Left colon (tissue), 2 donors: ENCODE measurements at places on chromosomes 2 and 18. TPM values are rescaled to one million over a fixed set of nuclear protein-coding genes. Genes with fewer than 3 reads are reported as not detected.

The ASXL3 gene
- 1.3 TPM for total RNA-seq

- DNase-seq, result no peak
Measured at GRCh38 chr2:112343827-112344585, 68.6 kb downstream of the ZC3H6 start.

The TUBB8B gene
- 0.34 TPM for total RNA-seq

DNA sequence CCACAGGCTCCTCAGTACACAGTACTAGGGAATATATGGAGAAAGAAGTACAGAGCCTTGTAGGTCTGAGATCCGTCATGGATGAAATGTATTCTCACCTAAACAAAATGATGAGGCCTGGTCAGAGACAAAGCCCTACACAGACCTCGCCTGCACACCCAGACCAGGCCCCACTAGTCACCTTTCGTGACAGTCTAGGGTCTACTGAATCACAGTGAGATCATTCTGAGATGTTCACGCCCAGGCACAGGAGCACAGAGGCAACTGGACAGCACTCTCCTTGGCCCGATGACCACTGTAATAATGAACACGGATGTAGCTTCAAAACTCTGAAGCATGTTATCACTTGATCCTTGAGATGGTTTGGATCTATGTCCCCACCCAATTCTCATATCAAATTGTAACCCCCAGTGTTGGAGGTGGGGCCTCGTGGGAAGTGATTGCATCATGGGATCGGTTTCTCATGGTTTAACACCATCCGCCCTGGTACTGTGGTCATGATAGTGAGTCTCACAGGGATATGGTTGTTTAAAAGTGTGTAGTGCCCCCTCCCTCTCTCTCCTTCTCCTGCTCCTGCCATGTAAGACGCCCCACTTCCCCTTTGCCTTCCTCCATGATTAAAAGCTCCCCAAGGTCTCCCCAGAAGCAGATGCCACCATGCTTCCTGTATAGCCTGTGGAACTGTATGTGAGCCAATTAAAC, 15.1 kb downstream of the DOCK10 start:
- DNase-seq, result no peak

DNA sequence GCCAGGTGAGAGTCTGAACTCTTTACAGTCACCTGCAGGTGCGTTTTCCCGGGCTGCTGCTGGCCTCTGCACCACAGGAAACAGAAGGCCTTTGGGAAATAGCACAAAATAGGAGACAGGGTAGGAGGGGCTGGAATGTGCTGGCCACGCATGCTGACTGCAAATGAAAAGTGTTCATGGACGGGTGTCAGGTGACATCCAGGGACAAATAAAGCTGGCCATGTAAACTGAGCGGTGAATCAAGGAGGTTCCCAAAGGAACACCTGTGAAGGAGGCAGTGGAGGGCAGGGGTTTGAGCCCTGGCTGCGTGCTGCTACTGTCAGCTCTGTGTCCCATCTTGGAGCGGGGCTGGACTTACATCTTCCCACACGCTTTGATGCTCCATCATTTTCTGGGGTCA, 42.4 kb upstream of the GBX2 start:
- DNase-seq, result no peak

- peak; percentile 61 for DNase-seq
Measured at GRCh38 chr2:64945973-64946768, 43.0 kb upstream of the SLC1A4 start.

The HS1BP3 gene
- total RNA-seq, result 33.5 TPM

- no peak for DNase-seq
Measured at GRCh38 chr2:96716388-96716787, 23.5 kb downstream of the LMAN2L start.

GRCh38 chr18:48853588-48853987, 97.2 kb downstream of the SMAD7 start:
- no peak for DNase-seq

GRCh38 chr2:8009010-8009597, 672.8 kb upstream of the ID2 start:
- DNase-seq, result no peak

The PJVK gene
- total RNA-seq, result 1.1 TPM

GRCh38 chr2:101802329-101802728, 104.8 kb downstream of the MAP4K4 start:
- peak; percentile 59 for DNase-seq

GRCh38 chr2:106827158-106827557, 58.8 kb downstream of the ST6GAL2 start:
- no peak for DNase-seq

GRCh38 chr2:127565261-127566138, 30.0 kb downstream of the MYO7B start:
- DNase-seq, result no peak

DNA sequence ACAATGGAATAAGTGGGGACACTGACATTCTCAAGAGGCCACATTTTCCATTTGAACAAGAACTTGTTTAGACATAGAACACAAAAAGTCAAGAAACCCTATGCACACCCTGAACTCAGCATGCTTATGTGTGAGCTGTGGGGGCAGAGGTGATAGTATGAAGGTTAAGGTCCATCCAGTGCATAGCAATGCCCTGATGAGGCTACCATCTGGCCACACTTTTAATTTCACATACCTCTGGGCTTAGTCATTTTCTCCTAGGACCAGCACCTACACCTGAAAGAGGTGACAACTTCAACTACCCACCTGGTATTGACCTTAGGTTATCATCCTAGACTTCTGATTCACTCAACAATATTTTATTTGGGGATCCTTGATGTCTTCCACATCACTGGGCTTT, 139.8 kb downstream of the PIK3C3 start:
- no peak for DNase-seq

- DNase-seq, result peak; percentile 19
Measured at GRCh38 chr2:7792031-7792651, 874.9 kb downstream of the RNF144A start.

The ATG4B gene
- total RNA-seq, result 95.9 TPM

DNA sequence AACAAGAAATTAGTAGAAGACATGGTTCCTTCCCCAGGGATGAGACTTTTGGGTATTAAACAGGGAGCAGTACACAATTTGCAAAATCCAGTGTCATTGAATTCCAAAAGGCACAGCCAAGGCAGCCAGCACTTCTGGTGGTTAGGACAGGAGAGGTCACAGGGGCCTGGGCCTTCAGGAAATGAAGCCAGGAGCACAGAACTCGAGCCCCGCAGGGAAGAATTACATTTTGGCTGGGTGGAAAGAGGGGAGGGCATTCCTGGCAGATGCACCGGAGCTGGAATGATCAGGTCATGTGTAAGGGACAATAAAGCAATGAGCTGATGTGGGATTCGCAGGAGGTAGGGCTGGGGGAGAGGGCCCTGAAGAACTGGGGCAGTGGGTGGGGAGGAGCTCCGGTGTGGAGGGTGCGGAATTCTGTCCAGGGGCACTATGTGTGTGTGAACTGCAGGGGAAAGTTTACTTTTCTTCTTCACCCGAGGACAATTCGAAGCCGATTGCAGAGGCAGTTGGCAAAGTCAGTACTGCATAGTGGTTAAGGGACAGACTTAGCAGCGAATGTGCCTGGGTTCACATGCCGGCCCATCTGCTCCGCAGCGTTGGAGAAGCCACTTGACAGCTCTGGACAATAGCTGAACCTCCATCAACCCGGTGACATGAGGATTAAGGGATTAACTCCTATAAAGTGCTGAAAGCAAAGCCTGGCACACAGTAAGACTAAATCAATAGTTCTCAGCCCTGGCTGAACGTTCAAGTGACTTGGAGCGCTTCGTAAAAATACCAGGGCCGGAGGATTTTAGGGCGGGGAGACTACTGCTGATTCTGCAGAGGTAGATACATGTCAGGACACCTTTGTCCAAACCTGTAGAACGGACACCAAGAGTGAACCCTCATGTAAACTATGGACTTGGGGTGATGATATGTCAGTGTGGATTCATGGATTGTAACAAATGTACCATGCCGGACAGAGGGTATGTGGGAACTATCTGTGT, 36.4 kb downstream of the ALPK2 start:
- DNase-seq, result no peak

GRCh38 chr2:218295029-218295428, 2.7 kb upstream of the TMBIM1 start:
- no peak for DNase-seq

- no peak for DNase-seq
Measured at GRCh38 chr2:83517727-83518368, 941.2 kb downstream of the SUCLG1 start.

DNA sequence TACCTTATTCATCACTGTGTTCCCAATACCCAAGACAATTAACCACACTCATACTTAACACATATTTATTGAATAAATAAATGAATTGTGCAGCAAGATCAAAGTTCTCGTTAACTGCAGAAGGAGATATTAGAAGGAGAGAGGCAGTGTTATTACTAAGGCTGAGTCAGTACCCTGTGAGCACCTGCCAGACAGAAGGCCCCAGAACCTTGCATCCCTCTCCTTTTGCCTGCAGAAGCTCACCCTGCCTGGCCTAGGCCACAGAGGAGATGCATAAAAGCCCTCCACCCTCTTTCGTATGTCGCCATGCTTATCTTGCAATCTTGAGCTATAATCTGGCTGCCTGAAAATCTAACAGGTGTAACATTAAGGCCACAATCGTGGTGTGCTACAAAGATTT, 20.5 kb upstream of the RNF149 start:
- no peak for DNase-seq

DNA sequence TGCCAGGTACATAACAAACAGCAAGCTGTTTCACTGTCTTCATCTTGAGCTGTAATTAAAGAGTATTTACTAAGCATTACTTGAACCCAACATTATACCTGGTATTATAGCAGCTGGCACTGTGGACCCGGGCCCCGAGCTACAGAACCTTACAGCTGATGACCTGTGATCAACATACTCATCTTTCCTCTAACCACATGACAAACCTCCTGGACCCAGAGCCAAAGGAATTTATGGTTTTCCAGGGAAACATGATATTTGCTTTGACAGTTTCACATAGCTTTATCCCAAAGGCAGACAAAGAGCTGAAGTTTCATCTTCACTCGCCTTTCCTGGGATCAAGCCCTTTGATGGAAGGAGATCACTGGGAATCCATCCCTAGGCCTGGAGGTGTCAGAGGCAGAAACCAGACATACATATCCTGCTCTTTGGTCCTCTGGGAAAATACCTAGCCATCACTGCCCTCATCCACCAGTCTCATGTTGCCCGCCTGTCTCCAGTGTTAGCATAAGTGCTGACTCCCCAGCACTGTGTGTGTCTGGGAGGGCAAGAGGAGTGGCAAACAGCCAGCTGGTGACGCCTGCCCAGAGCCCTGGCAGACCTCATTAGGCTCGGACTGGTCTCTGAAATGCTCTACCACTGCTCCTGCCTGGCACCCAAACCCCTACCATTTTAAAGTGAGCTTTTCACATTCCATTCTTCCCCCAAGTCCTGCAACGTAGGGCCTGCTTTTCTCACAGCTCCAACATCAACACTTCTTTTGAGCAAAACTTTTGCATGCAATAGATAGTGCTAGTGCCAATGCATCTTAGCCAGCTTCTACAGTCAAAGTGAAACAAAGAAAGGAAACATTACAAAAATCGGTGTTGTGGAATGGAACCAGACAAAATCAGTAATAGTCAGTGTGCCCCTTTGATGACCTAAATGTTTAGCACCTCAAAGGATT, 138.8 kb upstream of the CTAGE1 start:
- DNase-seq, result peak; percentile 32

GRCh38 chr2:205543937-205544702, 138.2 kb upstream of the NRP2 start:
- DNase-seq, result no peak
